Kidney (tissue), 22 donors: ENCODE measurements at places on chromosomes 7 and 10. TPM values are rescaled to one million over a fixed set of nuclear protein-coding genes. Genes with fewer than 3 reads are reported as not detected.

Gene CBLL1
- total RNA-seq: 22.4 TPM

- no peak overlapping the region for H3K4me3 ChIP-seq
- DNase-seq: no peak
- no peak overlapping the region for H3K27ac ChIP-seq
Measured at GRCh38 chr10:120755771-120756170, 95.4 kb upstream of the WDR11 start.

Gene MRLN
- not detected for total RNA-seq

- H3K27me3 ChIP-seq: no peaks in the 10 kb centered on the region
- H3K4me3 ChIP-seq: no peak overlapping the region
- no peaks in the 10 kb centered on the region for H3K4me1 ChIP-seq
- no peak overlapping the region for H3K27ac ChIP-seq
- DNase-seq: no peak
Measured at GRCh38 chr7:39504963-39505362, 61.2 kb upstream of the YAE1 start.

Gene PRF1
- total RNA-seq: 8.8 TPM

DNA sequence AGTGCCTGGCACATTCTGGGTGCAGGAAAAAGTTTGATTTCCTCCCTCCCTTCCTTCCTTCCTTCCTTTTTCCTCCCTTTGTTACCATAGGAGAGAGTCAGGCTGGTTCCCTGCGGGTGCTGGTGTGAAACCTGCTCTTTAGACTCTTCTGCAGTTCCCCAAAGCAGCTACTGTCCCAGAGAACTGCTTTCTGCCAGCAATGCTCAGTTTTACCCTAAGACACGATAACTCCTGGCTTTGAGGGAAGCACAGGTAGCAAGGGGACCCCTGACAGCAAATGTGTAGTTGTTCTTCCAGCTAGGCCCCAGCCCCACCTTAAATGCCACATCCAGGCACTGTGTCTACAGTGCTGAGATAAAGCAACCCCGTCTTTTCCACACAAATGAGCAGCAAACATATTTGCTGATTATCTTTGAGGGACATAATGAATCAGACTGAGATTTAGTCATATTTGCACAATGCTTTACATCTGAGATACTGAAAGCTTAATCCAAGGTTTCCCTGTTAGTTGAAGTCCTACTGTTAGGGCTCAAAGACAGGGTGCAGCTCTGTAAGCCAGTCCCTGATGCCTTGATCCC lies 55.5 kb downstream of the MET start:
- no peak overlapping the region for H3K27ac ChIP-seq
- H3K27me3 ChIP-seq: no peaks in the 10 kb centered on the region
- H3K36me3 ChIP-seq: no peaks in the 10 kb centered on the region
- peaks cover 16% of the 10 kb centered on the region for H3K4me1 ChIP-seq
- DNase-seq: no peak
- no peak overlapping the region for H3K4me3 ChIP-seq

Gene GPNMB
- 60.6 TPM for total RNA-seq

Gene CDNF
- total RNA-seq: 2.1 TPM

GRCh38 chr10:6301488-6302075 lies 98.8 kb downstream of the PFKFB3 start:
- H3K27ac ChIP-seq: peak overlapping the region; percentile 15
- no peaks in the 10 kb centered on the region for H3K36me3 ChIP-seq
- no peaks in the 10 kb centered on the region for H3K4me1 ChIP-seq
- H3K27me3 ChIP-seq: no peaks in the 10 kb centered on the region
- no peak for DNase-seq

DNA sequence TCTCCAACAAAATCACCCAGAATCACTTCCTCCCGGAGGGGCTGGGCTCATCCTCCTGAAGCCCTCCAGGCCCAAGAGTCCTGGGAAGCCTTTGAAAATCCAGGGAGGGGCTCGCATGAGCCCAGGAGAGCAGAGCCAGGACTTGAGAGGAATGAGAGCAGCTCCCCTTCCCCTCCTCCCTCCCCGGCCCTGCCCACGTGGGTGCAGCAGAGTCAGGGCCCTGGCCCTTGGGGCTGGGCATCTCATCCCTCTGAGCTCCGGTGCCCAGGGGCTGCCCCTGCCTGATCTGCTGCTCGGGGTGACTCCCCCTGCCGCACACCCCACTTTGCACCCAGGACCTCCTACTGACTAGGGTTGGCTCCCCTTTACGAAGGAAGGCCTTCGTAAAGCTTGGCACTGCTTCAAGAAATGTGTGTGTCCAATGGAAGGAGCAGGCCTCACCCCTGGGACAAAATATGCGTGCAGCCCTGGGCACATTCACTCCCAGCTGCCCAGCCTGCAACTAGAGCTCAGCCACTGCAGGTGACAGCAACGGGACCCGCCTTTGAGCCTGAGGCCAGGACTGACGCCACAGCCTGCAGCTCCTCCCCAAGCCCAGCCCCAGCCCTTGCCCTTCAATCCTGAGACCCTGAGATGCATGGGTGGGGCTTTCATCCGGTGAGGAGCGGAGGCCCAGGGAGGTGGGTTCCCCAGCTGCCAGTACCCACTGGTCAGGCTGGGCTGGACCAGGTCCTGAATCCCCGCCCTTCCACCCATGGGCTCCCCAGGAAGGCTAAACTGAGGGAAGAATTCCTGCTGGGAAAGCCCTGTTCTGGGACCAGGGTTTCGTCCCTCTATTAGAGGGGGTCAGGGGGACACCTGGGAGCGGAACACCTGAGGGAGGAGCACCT lies 21.8 kb downstream of the PWWP2B start:
- H3K4me1 ChIP-seq: peaks cover 62% of the 10 kb centered on the region
- DNase-seq: peak; percentile 94
- H3K36me3 ChIP-seq: no peaks in the 10 kb centered on the region

Gene LANCL2
- total RNA-seq: 18.3 TPM

Gene CCDC172
- not detected for total RNA-seq

- DNase-seq: no peak
- no peak overlapping the region for H3K27ac ChIP-seq
- no peaks in the 10 kb centered on the region for H3K36me3 ChIP-seq
Measured at GRCh38 chr10:123470336-123470921, 195.7 kb upstream of the GPR26 start.

Gene FFAR4
- 1.0 TPM for total RNA-seq

GRCh38 chr7:101857358-101857811 lies 40.0 kb downstream of the CUX1 start:
- peak overlapping the region; percentile 19 for H3K4me3 ChIP-seq
- H3K27ac ChIP-seq: peak overlapping the region; percentile 90
- DNase-seq: no peak
- H3K4me1 ChIP-seq: peaks cover 9% of the 10 kb centered on the region

Gene C1QL3
- total RNA-seq: not detected

Gene HTR7
- total RNA-seq: 0.38 TPM

Gene AUTS2
- 33.8 TPM for total RNA-seq

Gene SNX10
- 72.0 TPM for total RNA-seq

GRCh38 chr10:89384474-89385340 lies 6.9 kb downstream of the IFIT1B start:
- no peak for DNase-seq
- no peaks in the 10 kb centered on the region for H3K4me1 ChIP-seq
- H3K4me3 ChIP-seq: no peak overlapping the region
- H3K27ac ChIP-seq: no peak overlapping the region
- no peaks in the 10 kb centered on the region for H3K36me3 ChIP-seq

DNA sequence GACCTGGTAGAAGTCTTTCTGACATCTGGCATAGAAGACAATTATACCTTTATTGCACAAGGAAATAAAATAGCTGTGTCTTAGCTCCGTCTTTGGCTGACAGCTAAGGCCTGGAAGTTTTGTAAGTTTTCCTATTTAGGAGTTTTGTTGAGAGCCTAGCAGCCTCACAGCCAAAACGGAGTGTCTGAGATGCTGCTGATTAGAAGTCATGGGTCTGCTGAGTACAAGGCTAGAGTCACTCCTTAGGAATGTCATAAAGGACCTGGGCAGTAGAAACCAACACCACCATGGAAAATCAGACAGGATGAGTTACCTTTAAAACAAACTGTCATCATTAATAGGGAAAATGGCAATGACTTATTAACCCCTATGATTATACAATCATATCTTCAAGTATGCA lies 442.5 kb downstream of the KCNMA1 start:
- no peaks in the 10 kb centered on the region for H3K36me3 ChIP-seq
- H3K4me3 ChIP-seq: no peak overlapping the region
- DNase-seq: no peak

DNA sequence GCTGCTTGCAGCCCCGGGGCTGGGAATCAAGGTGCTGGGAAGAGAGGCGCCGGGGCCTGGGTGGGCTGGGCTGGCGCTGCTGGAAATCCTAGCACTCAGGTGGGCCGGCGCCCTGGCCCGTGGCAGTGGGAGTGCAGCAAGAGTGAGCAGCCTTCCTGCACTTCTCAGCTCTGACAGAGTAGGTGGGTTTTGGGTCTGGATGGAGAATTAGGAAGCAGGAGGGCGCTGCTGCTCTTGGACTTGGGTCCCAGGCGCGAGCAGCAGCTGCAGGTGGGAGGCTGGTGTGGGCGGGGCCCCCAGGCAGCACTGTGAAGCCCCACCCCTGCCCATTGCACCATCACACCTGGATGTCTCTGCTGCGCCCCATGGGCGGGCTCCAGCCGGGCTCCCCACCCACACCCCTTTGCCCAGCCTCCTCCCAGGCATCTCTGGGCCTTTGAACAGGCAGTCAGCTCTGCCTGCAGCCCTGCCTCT lies 6.0 kb downstream of the BRI3 start:
- no peaks in the 10 kb centered on the region for H3K27me3 ChIP-seq
- H3K36me3 ChIP-seq: no peaks in the 10 kb centered on the region
- no peak overlapping the region for H3K4me3 ChIP-seq
- peak; percentile 80 for DNase-seq
- no peaks in the 10 kb centered on the region for H3K4me1 ChIP-seq
- peak overlapping the region; percentile 93 for H3K27ac ChIP-seq

Gene NFE2L3
- total RNA-seq: 12.5 TPM

Gene TMEM270
- 0.50 TPM for total RNA-seq

GRCh38 chr10:84213076-84213475 lies 12.3 kb downstream of the LRIT2 start:
- DNase-seq: no peak
- no peaks in the 10 kb centered on the region for H3K36me3 ChIP-seq
- H3K4me1 ChIP-seq: no peaks in the 10 kb centered on the region
- H3K27me3 ChIP-seq: no peaks in the 10 kb centered on the region
- H3K4me3 ChIP-seq: no peak overlapping the region
